ENCODE measurements at places on chromosomes 4 and X.

- no peak for DNase-seq
These were observed 33.8 kb downstream of the CLDN2 start for GRCh38 chrX:106954041-106954440.

DNA sequence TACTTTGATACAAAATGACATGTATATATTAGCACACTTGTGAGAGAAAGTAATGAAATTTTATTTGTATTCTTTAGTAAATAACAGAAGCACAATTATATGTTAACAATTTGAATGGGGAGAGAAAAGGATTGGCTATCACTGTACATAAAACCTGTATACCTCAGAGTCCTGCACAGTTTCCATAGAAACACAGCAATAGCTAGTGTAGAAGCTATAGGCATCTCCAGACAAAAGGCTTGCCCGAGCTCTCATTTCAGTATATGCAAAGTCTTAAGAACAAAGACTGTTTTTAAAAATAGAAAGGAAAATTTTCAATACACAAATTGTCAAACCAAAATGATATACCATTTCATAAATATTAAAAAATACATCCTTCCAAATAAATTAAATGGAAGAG lies 38.5 kb downstream of the GPM6A start:
- DNase-seq: no peak

GRCh38 chrX:39850630-39851152 lies 247.1 kb downstream of the BCOR start:
- peak; percentile 64 for DNase-seq

DNA sequence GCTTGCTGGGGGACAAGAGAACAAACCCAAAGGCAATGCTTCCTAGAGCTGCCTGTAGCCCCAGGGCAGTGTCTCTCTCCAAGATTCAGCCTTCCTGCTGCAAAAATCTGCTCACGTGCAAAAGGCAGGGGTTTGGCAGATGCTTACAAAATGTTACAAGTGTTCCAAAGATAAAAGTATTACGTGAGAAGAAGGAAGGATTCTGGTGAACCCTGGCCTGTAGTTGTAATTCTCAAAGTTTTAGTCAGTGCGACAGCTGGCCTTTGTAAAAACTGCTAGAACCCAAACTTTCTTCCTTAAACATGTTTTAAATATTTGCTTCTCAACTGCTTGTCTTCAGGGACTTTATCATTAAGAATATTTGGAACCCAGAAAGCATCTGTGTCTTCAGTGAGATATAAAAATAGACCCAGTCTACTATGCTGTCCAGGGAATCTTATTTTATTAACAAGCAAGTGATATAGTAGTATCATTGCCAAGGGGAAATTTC lies 232.3 kb downstream of the FRMPD4 start:
- DNase-seq: peak; percentile 82

DNA sequence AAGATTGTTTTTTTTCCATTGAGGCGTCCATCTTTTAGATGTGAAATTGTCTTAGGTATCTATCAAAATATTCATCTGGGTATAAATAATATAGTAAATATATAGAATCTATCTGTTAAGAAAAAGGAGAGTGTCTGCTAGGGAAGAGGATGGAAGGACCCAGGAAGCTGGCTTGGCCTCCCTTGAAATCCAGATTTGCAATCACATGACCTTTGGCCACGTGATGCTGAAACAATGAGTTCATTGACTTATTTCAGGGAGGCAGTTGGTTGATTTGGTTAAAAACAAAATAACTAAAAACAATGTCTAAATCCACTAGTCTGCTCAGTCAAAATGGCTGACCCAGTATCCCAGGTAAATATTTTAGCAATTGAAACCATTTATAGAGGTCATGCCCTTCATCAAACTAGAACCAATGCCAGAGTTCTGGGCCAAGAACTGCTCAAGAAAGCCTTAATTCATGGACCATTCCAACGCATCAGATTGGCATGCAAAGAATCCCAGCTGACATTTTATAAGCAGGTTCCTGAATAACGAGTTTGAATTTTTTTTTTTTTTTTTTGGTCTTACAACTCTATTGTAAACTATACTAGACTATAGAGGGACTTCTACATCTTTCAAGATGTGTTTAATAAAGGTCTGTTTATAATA lies 172.7 kb downstream of the MID1 start:
- peak; percentile 57 for DNase-seq

- DNase-seq: no peak
These were observed 39.4 kb downstream of the SAT1 start for GRCh38 chrX:23822397-23822796.

- no peak for DNase-seq
These were observed 52.4 kb downstream of the GAK start for GRCh38 chr4:879729-880077.

DNA sequence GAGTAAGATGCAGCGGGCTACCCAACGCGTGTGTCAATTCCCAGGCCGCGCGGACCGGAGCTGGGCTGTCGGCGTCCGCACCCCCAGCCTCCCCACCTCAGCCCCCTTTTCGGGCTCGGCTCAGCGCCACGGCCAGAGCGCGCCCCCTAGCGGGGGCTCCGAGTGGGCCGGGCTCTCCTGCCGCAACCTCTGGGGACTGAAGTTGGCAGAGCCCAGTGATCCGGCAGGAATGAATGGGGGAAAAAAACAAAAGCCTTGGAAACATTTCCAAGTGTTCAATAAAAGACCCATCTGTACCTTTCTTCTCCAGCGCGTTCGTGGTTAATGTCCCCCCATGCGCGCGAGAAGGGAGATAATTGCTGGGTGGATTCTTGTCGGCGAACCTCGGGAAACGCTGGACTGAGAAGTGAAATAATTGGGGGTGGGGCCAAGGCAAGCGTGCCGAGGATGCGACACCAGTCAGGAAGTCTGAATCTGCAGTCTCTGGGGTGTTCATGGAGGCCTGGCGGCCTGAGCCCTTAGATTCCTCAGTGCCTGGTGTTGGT lies 5.2 kb upstream of the ARX start:
- no peak for DNase-seq

GRCh38 chr4:7788694-7789425 lies 150.8 kb downstream of the AFAP1 start:
- DNase-seq: no peak

GRCh38 chrX:14775416-14775815 lies 97.5 kb downstream of the FANCB start:
- no peak for DNase-seq

DNA sequence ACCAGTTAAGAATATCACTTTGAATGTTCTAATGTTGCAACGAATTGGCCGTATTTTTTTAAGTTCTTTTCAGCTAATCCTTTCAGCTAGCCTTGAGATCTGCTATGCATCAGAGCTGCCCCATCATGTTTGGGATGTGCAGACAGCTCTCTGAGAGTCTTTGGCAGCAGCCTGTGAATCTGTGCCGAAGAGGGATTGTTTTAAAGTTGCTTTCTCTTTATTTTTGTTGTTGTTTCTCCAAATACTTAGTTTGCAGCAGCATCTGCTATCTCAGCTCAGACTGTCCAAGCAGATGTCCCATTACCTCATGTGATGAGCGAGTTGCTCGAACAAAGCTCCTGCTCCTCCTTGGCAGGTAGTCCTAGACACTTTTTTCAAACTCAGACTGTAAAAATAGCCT lies 1002.5 kb upstream of the INTU start:
- no peak for DNase-seq

DNA sequence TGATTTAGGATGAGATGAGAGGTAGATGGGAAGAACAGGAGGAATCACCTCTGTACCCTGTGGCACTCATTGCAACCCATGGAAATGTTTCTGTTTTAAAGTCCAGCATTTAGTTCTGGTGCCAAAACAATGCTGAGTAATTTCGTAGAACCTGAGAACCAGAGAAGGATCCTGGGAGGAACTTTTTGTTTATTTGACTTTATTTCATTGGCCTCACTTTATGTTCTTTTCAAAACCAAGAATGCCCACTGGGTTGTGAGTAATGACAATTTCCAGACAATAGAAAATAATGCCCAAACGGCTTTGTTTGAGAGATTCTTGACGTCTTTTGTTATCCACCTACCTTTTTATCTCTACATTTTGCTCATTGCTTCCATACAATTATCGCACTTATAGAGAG lies 111.3 kb downstream of the SHROOM3 start:
- DNase-seq: no peak

All from fibroblast of skin of scalp (primary cell).